Choroid plexus epithelial cell (primary cell): ENCODE measurements at places on chromosomes 4 and X.
A peak's percentile ranks its signal among the peaks of the same experiment; 100 is the strongest.

GRCh38 chr4:6655924-6656323 lies 15.4 kb downstream of the MRFAP1 start:
- DNase-seq, result no peak

GRCh38 chr4:20287246-20287645 lies 35.5 kb downstream of the SLIT2 start:
- no peak for DNase-seq

GRCh38 chr4:103150677-103151076 lies 47.5 kb downstream of the CENPE start:
- peak; percentile 20 for DNase-seq

GRCh38 chr4:15891312-15891711 lies 47.2 kb downstream of the FGFBP1 start:
- no peak for DNase-seq

DNA sequence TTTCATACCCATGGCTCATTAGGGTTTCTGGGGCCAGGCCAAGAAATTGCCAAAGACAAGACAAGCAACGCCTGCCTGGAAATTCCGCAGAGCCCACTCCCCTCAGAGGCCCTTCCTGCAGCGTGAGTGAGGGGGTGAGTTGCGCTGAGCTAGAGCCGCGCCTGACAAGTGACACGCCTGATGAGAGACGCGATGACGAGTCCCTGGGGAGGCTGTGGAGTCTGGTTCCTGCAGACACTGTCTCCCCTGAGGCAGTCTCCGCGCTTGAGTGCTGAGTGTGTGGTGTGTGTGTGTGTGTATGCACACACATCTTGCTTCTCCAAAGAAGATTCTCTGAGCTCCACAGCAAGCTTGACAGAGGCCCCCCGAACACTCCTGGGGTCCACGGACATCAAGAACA lies 269.8 kb downstream of the BCOR start:
- no peak for DNase-seq

- DNase-seq, result no peak
Observed at GRCh38 chr4:106409901-106410889, 41.6 kb upstream of the GIMD1 start.

- DNase-seq, result no peak
Observed at GRCh38 chr4:20496068-20496467, 204.2 kb upstream of the PACRGL start.

GRCh38 chr4:36740796-36741310 lies 459.4 kb downstream of the DTHD1 start:
- no peak for DNase-seq

- no peak for DNase-seq
Observed at GRCh38 chr4:34469516-34469915, 1774.8 kb downstream of the ARAP2 start.

DNA sequence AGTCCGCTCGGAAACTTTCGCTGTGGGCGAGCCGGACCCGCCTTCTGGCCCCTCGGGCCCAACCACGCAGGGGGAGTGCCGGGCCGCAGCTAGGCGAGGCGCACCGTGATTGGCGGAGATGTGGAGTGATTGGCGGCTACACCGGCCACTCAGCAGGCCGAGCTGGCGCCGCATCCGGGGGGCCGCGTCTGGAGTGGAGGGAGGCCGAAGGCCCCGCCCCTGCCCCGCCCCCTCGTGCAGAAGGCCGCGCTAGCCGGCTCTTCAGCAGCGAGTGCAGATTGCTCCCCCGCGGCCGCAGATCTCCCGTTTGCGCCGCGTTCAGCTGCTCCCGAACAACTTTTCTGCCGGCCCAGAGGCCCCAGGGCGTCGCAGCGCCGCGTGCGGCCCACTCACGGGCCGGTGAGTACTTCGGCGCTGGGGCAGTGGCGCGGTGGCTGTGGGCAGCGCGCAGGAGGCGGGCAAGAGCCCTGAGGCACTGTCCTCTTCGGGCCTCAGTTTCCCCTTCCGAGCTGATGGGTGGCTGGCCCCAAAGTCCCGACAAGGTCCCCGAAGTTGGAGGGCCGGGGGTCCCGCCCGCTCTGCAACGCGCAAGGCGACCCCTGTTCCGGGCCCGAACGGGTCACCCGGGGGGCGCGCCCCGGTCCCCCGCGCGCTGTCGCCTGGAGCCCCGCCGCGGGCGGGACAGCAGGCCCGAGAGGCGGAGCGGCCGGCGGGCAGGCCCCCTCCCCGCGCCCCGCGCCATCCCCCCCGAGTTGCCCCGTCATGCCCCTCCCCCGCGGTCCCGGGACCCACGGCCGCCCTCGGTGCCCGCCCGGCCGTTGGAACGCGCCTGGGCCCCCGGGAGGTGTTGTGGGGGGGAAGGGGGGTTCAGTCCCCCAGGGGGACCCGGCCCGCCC lies at the start of gene WFS1:
WFS1 (plus strand) TSS at position 235 of the 896 bp plus-strand sequence. CDS start 7,606 bp downstream, outside the sequence.
- DNase-seq, result peak; percentile 99

DNA sequence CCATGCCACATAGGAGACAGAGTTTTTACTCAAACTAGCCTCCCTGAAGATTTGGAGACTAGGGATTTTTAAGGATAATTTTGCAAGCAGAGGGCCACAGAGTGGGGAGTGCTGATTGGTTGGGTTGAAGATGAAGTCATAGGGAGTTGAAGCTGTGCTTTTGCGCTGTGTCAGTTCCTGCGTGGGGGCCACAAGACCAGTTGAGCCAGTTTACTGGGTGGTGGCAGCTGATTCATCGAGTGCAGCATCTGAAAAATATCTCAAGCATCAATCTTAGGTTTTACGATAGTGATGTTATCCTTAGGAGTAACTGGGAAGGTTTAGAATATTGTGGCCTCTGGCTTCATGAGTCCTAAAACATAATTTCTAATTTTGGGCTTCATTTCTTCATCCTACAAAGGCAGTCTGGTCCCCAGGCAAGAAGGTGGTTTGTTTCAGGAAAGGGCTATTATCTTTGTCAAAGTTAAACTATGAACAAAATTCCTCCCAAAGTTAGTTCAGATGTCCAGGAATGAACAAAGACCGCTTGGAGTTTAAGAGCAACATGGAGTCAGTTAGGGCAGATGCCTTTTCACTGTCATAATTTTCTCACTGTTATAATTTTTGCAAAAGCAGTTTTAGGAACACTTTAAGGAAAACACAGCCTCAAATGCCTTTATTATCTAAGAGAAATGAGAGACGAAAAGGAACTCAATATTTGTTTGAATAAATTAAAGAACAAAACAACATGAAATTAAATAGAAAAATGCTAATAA lies 960.8 kb upstream of the PRKX start:
- no peak for DNase-seq

- peak; percentile 23 for DNase-seq
Observed at GRCh38 chrX:1582686-1583437, 8.5 kb upstream of the AKAP17A start.

GRCh38 chr4:1855333-1856070 lies 454 bp downstream of the LETM1 start:
- no peak for DNase-seq

GRCh38 chrX:123504047-123504446 lies 228.8 kb downstream of the THOC2 start:
- DNase-seq, result no peak

DNA sequence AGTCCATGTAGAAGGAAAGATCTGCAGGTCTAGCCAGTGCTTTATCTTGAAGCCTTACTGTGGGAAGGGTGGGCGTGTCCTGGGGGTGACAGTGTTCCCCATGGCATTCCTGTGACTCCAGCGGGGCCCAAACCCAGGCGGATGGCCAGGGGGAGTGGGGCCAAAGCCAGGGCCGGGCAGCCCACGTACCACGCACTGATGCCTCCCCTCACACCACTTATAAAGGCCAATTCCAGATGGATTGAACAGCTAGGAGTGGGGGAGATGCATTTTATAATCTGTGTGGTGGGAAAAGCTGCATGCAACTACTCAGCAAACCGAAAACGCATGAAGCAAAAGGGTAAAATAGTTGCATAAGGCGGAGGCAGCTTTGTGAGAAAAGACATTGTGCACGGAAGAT lies 36.4 kb downstream of the NELFA start:
- no peak for DNase-seq

DNA sequence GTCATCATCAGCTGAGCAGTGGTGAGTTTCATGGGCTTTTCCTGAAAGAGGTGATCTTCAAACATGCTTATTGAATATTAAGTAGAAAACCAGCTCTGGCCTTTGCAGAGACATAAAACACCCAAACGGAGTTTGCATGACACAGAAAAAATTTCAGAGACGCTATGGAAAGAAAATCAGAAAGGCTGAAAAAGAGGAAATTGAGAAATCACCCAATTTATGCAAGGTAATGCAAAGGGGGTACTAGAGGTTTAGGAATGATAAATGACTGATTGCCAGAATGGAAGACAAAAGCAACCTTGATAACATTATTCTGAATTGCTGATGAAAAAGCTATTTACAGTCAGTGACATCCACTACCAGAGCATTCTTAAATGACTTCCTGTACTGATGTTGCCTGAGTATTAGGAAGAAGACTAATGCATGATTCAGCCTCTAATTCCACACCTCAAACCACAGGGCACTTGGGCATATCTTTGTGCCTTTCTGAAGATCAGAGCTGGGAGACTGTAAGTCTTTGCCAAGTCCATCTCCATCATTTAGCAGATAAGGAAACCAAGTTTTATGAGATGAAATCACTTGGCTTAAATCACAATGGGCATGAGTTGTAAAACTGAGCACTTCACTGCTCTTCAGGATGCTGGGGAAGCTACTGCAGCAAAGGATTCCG lies 565.7 kb downstream of the PPARGC1A start:
- no peak for DNase-seq

GRCh38 chr4:73189274-73189810 lies 69.3 kb downstream of the ANKRD17 start:
- DNase-seq, result peak; percentile 26

DNA sequence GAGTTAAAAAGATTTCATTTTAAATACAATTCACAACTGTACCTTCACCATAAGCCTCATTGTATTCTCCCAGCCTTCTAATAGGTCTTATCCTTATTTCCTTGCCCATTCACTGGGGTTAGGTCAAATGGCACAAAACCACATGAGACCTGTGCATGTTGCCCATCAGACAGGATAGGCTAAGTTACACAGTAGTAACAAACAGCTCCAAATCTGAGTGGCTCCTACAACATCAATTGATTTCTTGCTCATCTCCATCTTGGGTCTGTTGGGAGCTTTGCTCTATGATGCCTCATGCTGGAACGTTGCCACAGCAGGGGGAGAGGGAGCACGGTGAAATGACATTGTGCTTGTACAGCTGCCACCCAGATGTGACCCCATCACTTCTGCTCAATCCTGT lies 70.6 kb downstream of the DHX15 start:
- no peak for DNase-seq

DNA sequence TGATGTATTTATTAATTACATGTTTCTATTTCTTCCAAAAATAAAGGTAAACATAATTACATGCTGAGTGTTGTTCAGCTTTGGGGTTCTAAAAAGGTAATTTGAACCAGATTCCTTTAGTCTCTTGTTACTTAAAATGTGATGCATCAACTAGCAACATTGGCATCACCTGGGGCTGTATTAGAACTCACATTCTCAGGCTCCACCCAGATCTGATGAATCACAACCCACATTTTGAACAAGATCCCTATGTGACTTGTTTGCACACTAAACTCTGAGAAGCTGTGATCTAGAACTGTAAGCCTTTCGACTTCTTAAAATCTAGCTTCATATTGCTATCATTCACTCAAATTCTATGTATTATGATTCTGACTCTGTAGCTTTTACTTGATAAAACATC lies 23.0 kb upstream of the HS3ST1 start:
- DNase-seq, result no peak
